ENCODE measurements at places on chromosomes 5 and 9. TPM values are rescaled to one million over a fixed set of nuclear protein-coding genes. Genes with fewer than 3 reads are reported as not detected.
A peak's percentile ranks its signal among the peaks of the same experiment; 100 is the strongest.

- H3K27me3 ChIP-seq: no peaks in the 10 kb centered on the region
- no peak overlapping the region for H3K27ac ChIP-seq
- no peaks in the 10 kb centered on the region for H3K36me3 ChIP-seq
Observed at GRCh38 chr5:174305241-174305681, 259.8 kb downstream of the NSG2 start.

- no peak for DNase-seq
- no peaks in the 10 kb centered on the region for H3K36me3 ChIP-seq
- H3K4me1 ChIP-seq: no peaks in the 10 kb centered on the region
- no peak overlapping the region for H3K4me3 ChIP-seq
- no peak overlapping the region for H3K27ac ChIP-seq
Observed at GRCh38 chr5:125257057-125257972, 510.9 kb upstream of the ZNF608 start.

GRCh38 chr9:90112788-90113187 is 508.0 kb downstream of the GADD45G start:
- H3K4me3 ChIP-seq: no peak overlapping the region
- H3K27ac ChIP-seq: no peak overlapping the region
- peaks cover 15% of the 10 kb centered on the region for H3K27me3 ChIP-seq
- DNase-seq: no peak
- H3K4me1 ChIP-seq: no peaks in the 10 kb centered on the region
- H3K36me3 ChIP-seq: no peaks in the 10 kb centered on the region

GRCh38 chr5:180644825-180645273 is 4.6 kb downstream of the FLT4 start:
- no peaks in the 10 kb centered on the region for H3K36me3 ChIP-seq
- H3K4me3 ChIP-seq: no peak overlapping the region
- DNase-seq: no peak
- H3K27ac ChIP-seq: no peak overlapping the region
- H3K27me3 ChIP-seq: no peaks in the 10 kb centered on the region
- H3K4me1 ChIP-seq: no peaks in the 10 kb centered on the region

ANGPTL2 gene
- not detected for total RNA-seq

DNA sequence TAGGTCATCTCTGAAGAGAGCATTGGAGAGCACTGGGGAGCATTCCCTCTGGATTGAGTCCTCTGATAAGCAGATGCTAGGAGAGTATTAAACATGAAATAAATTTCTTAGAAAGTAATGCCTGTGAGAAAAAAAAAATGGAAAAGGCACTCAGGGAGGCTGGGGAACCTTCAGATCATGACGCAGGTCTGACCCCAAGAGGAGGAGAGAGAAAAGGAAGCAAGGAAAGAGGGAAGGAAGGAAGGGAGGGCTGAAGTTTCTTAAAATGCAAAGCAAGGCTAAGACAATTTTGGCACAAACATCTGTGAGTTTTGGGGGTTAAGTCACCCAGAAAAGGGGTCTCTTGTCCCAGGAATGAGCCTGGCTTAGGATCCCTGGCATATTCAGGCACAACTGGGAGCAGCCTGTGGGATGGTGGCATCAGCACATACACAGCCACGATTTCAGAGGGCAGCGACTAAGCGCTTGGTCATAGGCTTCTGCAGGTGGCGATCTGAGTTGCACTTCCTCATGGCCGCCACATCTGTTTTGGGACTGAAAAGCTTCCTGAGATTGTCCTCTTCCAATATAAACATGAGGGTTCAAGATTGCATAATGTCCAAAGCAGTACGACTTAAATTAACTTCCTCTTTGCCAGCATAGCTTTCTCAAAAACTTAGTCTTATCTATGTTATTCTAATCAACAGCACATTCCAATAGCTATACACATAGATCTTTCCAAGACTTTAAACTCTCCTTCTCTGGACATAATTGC is 692.7 kb downstream of the DNAH5 start:
- no peaks in the 10 kb centered on the region for H3K4me1 ChIP-seq
- no peak overlapping the region for H3K27ac ChIP-seq
- no peak for DNase-seq
- no peak overlapping the region for H3K4me3 ChIP-seq
- no peaks in the 10 kb centered on the region for H3K27me3 ChIP-seq

SVEP1 gene
- total RNA-seq: 0.12 TPM

CAMK2A gene
- not detected for total RNA-seq

DNA sequence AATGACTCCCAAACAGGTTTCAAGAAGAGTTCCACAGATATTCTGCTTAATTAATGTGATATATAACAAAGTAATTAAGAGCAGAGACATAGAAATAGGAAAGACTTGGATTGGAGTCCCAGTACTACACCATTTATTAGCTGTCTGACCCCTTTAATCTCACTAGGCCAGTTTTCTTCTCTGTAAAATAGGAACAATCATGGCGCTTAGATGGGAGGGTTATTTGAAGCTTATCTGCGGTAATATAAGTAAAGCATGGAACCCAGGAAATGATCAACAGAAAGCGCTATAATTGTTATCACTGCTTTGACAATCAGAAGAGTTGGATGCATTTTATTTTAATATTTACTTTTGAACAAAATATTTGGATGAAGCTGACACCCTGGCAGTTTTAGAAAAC is 71.3 kb upstream of the IFNE start:
- DNase-seq: no peak
- no peak overlapping the region for H3K4me3 ChIP-seq
- H3K27me3 ChIP-seq: peaks cover 39% of the 10 kb centered on the region
- no peaks in the 10 kb centered on the region for H3K36me3 ChIP-seq

- H3K27me3 ChIP-seq: no peaks in the 10 kb centered on the region
- no peak for DNase-seq
- no peak overlapping the region for H3K4me3 ChIP-seq
- no peak overlapping the region for H3K27ac ChIP-seq
- H3K36me3 ChIP-seq: no peaks in the 10 kb centered on the region
- no peaks in the 10 kb centered on the region for H3K4me1 ChIP-seq
Observed at GRCh38 chr9:82406456-82407085, 418.0 kb downstream of the SPATA31D1 start.

GRCh38 chr5:90866333-90866732 is 307.7 kb downstream of the ADGRV1 start:
- no peak overlapping the region for H3K4me3 ChIP-seq
- H3K36me3 ChIP-seq: no peaks in the 10 kb centered on the region
- peak; percentile 37 for DNase-seq
- H3K4me1 ChIP-seq: no peaks in the 10 kb centered on the region
- no peak overlapping the region for H3K27ac ChIP-seq
- H3K27me3 ChIP-seq: no peaks in the 10 kb centered on the region

F12 gene
- 0.35 TPM for total RNA-seq
